AG10803 (cell line): ENCODE measurements at places on chromosomes 4 and X.
A peak's percentile ranks its signal among the peaks of the same experiment; 100 is the strongest.

DNA sequence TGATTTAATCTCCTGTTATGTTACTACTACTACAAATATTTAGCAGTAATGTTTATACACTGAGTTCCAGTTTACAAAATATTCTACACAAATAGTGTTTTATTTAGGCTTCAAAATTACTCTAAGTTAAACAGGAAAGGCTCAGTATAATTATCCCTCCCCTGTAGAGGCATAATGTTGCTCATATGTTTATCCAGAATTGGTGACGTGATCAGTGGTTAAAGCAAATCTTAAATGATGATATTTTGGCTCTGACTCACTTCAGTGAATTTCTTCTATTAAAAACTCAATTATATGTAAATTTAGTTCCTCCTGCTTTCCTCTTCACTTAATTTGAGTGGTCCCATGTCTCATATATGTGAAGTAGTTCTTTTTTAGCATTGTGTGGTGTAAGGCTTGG is 438.5 kb downstream of the ADGRL3 start:
- no peak for DNase-seq

DNA sequence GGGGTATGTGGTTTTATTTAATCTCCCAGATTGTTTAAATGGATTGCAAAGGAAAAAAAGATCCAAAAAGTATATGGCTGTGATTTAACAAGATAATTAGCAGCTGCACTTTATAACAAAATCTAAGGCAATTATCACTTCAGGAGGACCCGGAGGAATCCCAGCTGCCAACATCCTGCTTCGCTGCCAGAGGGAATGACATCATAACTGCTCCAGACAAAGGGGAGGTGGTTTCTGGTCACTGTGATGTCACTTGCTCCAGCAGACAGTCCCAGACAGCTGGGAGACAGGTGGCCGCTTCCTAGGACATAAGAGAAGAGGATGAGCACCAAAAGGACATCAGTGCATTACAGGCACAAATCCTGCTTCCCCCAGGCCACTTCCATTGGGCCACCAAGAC is 371.0 kb downstream of the BCOR start:
- peak; percentile 76 for DNase-seq

GRCh38 chr4:176614793-176615192 is 177.9 kb downstream of the VEGFC start:
- DNase-seq, result no peak

- DNase-seq, result no peak
Measured at GRCh38 chr4:57113870-57114269, 3.7 kb upstream of the IGFBP7 start.

- no peak for DNase-seq
Measured at GRCh38 chr4:1236103-1236641, 12.8 kb downstream of the CTBP1 start.

DNA sequence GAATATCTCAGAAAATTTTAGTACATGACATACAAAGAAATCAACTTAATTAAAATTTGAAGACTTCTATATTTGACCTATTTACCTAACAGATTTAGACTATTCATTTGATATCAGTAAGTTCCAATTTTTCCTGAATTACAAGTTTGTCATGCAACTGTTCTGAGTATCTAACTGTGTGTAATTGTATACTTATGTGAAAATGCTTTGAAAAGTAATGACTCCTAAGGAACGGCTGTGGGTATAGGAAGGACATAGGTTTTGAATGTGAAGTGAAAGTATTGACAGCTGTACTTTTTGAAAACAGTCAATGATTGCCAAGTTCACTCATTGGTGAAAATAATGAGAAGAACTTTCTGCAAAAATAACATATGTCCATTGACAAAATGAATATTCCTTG is 2.9 kb downstream of the GRIA2 start:
- no peak for DNase-seq

DNA sequence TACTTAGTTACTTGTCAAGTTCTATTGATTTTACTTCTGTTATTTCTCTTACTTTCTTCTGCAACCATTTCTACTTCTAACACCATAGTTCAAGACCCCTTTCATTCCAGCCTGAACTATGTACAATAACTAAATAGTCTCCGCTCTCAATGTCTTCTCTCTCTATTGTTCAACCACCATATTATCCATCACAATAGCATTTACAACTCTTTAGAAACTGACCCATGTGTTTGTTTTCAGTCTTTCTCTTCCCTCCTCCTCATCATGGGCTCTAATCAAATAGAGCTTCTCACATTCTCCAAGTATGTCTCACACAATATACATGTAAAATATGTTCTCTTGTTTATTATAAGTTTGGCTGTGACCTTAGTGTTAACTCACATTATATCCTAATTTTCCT is 143.6 kb downstream of the ZAR1 start:
- no peak for DNase-seq

- DNase-seq, result no peak
Measured at GRCh38 chr4:108622022-108622421, 1.6 kb downstream of the RPL34 start.

DNA sequence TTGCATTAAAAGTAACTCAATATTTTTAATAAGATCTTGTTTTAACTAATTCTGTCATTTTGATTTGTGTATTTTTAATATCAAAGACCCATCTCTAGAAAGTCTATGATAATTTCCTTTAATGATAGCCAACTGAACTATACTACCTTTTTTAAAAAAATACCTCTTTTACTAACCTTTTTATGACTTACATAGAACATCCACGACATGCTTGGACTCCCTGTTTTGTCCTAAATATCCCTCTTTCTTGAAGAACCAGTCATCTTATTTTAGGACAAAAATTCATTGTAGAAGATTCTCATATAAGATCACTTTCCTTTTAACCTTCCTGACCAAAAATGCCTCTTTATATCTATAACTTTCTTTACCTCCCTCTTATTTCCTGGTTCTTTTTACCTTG is 76.8 kb upstream of the GC start:
- no peak for DNase-seq

DNA sequence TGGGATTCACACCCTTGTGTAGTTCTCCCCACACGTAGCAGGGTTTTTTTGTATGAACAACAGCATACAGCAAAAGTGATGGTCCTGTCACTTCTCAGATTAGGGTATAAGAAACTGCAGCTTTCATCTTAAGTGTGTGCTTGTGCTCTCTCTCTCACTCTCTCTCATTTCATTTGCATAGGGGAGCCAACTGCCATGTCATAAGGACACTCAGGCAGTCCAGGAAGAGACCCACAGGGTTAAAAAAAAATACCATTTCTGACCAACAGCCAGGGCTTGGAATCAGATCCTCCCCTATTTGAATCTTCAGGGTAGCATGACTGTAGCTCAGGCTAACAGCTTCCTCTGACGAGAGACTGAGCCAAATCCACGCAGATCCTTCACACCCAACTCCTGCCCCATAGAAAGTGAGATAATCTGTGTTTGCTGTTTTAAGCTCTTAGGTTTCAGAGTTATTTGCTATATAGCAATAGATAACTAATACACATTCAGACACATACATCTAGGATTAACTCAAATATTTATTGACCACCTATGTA is 331.2 kb downstream of the PAPSS1 start:
- DNase-seq, result no peak

- DNase-seq, result no peak
Measured at GRCh38 chr4:177301126-177301639, 8.5 kb upstream of the NEIL3 start.

DNA sequence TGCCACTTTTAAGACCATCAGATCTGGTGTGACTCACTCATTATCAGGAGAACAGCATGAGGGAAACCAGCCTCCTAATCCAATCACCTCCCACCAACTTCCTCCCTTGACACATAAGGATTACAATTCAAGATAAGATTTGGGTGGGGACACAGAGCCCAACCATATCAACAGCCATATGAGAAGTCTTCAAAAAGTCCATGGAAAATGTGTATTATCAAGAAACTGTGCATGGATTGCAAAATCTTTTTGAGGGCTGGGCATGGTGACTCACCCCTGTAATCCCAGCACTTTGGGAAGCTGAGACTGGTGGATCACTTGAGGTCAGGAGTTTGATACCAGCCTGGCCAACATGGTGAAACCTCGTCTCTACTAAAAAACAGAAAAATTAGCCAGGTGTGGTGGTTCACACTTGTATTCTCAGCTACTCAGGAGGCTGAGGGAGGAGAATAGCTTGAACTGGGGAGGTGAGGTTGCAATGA is 17.8 kb upstream of the RPL39 start:
- no peak for DNase-seq

- no peak for DNase-seq
Measured at GRCh38 chr4:102809691-102810090, 17.7 kb downstream of the UBE2D3 start.

DNA sequence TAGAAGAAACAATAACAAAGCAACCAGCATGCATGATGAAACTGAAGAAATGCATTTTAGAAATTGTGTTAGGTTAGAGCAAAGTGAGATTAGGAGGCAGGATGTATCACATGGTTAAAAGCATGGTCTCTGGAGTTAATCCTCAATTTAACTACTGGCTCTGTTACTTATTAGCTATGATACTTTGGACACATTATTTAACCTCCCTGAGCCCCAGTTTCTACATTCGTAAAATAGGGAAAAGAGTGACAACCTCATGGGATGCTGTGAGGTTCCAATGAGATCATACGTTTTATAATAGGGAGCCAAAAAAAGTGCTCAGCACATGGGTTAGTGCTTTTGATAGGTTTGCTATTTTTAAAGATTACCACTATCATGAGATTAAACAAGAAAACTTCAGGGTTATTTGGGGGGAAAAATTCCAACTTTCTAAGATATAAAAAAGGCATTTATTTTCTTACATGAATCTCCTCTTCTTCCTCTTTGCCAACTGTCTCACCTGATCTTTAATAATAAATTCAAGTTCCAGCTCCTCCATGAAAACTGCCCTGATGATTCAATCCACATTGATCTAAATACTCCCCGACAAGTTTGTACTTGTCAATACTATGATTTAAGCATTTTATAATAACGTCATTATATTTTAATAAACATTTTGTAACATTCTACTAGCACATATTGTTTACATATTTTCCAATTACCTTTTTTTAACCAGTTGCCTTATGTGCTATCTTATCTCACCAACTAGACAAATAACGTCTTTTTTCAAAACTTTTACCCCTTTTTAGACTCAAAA is 4.6 kb downstream of the SEC31A start:
- no peak for DNase-seq

DNA sequence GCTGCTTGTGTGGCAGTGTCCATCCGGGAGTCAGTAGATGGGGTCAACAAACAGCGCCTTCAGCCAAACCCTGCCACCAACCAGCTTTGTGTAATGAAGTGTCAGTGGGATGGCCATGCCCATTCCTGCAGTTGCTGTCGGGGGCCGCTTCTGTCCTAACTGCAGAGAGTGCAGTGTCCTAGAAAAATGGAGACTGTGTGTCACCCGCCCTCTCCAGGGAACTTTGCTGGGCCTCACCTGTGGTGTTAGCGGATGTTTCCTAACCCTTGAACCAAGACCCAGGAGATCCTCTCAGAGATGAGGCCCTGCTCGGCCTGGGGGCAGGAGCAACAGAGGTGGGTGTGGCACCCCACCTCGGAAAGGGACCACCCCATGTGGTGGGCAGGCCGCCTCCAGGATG is 35.3 kb upstream of the HGFAC start:
- DNase-seq, result no peak

DNA sequence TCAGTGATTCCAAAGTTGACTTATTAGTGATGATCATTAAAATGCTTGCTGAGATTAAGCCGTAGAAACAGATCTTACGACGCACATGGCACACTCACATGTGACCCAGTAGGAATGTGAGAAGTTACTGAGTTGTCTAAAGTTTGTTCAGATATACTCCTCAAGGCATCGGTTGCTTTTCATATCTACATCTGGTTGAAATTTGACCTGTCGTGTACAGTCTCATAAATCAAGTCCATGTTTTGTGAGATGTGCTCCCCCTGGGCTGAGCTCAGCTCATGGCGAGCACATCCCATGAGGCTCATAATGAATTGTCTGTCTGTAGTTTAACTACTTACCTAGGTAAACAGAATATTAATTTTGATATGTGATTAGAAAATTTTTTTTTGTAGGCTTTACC is 67.0 kb downstream of the TNIP2 start:
- DNase-seq, result no peak

DNA sequence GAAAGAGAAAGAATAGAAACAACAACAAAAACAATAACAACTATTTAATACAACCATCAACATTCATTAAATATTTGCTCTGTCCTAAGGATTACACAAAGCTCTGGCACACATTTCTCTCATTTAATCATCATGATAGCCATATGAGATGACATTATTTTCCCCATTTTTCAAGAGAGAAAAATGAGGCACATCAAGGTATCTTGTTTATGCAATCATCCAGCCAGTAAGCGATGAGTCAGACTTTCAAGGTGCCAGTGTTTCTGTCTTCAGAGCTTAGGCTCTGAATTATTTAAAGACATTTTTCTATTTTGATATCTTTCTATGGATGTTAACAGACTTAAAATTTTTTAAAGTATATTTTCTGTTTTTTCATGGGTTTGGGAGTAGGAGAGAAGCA is 541.8 kb upstream of the SMIM31 start:
- DNase-seq, result no peak

- no peak for DNase-seq
Measured at GRCh38 chrX:48920718-48921104, 1.9 kb upstream of the PIM2 start.

- DNase-seq, result no peak
Measured at GRCh38 chr4:97396097-97396496, 747.2 kb downstream of the STPG2 start.

GRCh38 chr4:152264106-152264505 is 271.8 kb downstream of the FBXW7 start:
- DNase-seq, result no peak

DNA sequence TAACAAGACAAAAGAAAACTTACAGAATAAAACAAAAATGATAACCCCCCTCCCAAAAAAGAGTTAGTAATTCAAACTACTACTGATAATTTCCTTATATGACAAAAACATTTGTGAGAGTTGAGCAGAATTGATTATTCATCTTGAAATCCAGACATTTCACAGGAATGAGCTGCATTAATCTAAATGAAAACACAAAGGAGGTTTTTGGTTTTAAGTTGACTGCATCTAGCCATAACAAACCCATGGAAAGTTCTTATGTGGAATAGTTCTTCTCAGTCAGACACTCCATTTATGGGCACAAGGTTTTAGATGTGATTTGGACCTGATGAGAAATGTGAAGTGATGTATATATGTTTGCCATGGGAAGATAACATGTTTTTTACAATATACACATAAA is 95.4 kb downstream of the VCX2 start:
- no peak for DNase-seq

DNA sequence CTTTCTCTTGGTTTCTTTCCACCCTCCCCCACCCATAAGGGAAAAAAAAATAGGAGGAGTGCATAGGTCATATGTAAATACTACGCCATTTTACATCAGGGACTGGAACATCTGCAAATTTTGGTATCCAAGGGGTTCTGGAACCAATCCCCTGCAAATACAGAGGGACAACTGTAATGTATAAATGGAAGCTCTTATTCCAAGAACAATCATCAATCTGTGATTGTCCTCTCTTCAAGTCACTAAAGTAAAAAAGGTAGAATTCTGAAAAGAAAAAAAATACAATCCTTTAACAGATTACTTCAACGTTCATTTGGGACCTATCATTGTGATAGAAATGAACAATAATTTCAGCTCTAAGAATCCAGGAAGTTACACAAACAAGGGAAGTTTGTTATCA is 13.6 kb downstream of the PPA2 start:
- DNase-seq, result no peak

GRCh38 chr4:84753321-84753972 is 170.5 kb downstream of the CDS1 start:
- no peak for DNase-seq
